Calu3 (cell line): ENCODE measurements at places on chromosomes 12 and 14.

DNA sequence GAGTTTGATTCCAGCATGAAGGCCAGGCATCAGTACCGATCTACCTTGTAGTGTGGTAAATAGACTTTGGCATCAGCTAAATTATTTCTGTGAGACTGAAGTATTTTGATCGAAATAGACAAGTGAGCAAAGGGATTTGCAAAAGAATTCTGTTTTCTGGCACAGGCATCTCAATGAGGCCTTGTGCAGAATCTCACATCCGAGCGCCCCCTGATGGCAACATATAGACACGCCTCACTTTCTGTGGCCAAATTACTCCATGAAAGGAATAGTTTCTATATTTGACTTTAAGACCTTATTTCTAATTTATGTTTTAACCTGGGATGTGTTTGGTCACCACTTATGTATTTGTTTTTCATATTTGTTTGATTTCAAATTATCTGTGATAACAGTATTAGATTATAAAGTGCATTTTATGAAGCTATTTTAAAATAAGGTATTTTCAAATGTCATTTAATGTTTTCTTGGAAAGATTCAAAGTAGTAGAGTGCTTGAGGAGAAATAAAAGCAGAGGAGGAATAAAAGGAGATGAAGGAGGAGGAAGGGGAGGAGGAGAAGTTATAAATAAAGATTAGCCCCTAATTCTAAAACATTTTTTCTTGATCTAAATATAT lies 731.9 kb downstream of the NRXN3 start:
- DNase-seq = peak; percentile 49

DNA sequence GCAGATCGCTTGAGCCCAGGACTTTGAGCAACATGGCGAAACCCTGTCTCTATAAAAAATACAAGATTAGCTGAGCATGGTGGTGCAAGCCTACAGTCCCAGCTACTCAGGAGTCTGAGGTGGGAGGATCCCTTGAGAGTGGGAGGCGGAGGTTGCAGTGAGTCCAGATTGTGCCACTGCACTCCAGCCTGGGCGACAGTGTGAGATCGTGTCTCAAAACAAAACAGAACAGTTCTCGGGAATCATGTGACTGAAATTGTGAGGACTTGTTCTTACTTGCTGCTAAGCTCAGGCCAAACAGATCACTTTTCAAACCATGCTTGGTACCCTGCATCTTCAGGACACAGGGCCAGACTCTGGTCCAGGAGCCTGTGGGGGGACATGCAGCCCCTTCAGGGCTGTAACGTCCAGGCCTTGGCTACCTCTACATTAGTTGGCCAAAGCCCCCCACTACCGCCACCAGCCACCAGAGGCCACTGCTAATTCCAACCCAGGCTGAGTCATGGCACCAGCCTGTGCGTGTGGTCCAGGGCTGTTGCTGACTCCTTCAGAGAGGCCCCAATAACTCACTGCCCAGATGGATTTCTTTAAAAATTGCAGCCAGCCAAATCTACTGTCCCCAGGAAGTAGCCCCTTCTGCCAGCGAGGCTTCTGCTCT lies 33.4 kb upstream of the SYNDIG1L start:
- peak; percentile 64 for DNase-seq

- DNase-seq = no peak
These were observed 75.7 kb downstream of the TSPAN9 start for GRCh38 chr12:3152892-3153291.

DNA sequence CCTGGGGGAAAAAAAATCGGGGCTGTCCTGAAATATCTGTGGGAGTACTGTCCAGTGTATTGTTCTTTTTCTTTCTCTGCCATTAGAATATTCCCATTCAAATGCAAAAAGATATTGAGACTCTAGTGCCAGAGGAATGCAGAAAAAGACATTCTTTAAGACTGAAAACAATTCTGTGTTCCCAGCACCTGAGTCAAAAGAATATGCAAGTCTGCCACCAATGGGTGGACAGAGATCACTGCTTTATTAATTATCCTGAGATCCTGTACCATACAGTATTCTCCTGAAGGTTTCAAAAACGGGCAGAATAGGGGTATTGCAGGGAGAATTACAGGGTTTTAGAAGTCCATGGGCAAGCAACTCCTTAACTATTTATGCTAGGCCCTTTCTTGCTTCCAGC lies 361.8 kb downstream of the C12orf50 start:
- DNase-seq = peak; percentile 30

DNA sequence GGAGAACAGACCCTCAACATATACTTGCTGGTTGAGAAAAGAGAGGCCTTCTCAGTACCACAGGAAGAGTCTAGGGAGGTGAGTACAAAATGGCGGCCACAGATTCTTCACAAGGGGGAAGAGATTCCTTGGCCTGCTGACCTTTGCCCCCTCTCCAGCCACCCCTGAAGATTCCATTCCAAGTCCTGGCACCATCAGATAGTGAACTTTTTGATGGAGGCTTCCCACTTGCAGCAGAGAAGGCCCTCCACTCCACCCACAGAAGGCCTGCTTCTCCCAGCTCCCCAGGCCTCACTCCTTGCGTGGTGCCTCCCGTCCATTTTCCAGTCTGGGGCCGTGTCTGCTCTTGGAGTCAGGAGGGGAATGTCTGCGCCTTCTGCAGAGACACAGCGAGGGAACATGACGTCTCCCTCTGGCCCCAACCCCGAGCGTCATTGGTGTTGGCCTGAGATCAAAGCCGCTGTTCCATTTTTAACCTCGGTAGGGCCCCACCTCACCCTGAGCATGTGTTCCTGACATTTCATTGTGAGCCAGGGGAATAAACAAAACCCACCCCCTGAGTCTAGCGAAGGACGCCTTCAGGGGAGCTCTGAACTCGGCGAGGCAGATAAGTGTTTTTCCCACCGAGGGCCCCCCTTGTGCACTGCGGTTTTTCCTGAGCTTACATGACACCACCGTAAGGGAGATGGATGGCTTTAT lies 268.7 kb upstream of the TBX3 start:
- DNase-seq = no peak

DNA sequence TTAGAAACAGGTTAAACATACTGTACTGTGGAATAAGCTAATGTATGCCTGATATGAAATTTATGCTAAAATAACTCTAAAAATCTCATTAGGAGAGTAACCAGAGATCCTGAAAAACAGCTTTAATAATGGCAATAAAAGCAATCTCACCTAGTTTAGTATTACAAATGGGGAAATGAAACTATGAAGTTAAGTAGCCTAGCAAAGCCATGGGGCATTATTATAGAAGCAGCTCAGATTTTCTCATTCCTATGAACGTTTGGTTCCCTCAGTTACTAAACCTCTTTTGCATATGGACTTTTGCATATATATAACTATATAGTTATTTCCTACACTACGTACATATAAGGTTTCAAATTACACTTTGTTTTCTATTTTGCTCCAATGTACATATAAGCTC lies 25.0 kb upstream of the APPL2 start:
- DNase-seq = no peak

DNA sequence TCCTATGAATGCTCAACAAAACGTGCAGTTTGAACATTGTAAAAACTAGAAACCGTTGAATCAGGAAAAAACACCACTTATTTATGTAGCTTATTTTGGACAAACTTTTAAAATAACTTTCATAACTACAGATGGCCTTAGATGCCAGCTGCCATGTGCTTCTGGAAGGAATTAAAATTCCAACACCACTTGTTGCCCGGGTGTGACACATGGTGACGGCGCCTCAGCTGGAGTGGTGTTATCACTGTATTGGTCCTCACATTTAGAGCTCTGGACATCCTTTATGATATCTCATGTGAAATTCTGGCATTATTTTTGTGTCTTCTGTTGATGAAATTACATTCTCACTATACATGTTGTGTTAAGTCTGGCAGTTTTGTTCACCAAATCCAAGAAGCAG lies 211.0 kb downstream of the IPO8 start:
- no peak for DNase-seq

- DNase-seq = no peak
These were observed 2.4 kb downstream of the VSX2 start for GRCh38 chr14:74241652-74242017.

- peak; percentile 68 for DNase-seq
These were observed 15.3 kb upstream of the SPIC start for GRCh38 chr12:101459642-101460346.

- DNase-seq = peak; percentile 30
These were observed 106.2 kb upstream of the NAV3 start for GRCh38 chr12:77724367-77724957.

- DNase-seq = peak; percentile 6
These were observed 563 bp upstream of the STXBP6 start for GRCh38 chr14:25050269-25051150.

GRCh38 chr12:26062566-26062965 lies 62.3 kb downstream of the BHLHE41 start:
- DNase-seq = no peak

- DNase-seq = no peak
These were observed 96.4 kb downstream of the HECTD4 start for GRCh38 chr12:112285600-112286401.

DNA sequence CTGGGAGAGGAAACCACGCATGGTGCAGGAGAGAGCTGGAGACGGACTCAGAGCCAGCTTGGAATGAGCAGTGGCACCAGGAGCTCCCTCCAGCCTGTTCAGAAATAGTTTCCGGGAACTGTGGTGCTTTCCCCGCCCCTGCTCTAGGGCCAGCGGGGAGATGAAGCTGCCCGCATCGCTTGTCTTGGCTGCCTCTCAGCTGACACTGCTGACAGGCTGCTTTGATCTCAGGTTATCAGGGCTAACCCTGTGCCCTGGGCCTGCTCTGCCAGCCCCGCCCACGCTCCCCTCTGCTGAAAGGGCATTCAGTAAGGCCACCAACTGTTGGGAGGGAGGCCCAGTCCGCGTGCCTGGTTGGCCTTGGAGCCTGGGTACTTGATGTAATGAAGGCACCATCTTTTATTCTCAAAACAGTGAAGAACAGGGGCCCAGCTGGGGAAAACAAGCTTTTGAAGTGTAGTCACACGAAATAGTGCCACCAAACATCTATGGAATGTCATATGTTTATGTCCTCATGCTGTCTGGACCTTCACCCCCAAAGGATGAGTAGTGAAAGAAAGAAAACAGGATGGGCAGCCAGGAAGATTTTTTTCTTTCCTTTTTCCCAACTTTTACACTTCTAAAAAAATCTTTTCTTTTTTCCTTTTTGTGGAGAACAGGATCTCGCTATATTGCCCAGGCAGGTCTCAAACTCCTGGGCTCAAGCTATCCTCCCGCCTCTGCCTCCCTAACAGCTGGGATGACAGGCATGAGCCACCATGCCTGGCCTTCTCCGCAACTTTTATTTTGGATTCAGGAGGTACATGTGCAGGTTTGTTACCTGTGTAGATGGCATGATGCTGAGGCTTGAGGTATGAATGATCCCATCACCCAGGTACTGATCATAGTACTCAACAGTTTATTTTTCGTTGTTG lies 115.9 kb upstream of the TBX3 start:
- no peak for DNase-seq

GRCh38 chr14:25485381-25485780 lies 435.4 kb upstream of the STXBP6 start:
- no peak for DNase-seq

DNA sequence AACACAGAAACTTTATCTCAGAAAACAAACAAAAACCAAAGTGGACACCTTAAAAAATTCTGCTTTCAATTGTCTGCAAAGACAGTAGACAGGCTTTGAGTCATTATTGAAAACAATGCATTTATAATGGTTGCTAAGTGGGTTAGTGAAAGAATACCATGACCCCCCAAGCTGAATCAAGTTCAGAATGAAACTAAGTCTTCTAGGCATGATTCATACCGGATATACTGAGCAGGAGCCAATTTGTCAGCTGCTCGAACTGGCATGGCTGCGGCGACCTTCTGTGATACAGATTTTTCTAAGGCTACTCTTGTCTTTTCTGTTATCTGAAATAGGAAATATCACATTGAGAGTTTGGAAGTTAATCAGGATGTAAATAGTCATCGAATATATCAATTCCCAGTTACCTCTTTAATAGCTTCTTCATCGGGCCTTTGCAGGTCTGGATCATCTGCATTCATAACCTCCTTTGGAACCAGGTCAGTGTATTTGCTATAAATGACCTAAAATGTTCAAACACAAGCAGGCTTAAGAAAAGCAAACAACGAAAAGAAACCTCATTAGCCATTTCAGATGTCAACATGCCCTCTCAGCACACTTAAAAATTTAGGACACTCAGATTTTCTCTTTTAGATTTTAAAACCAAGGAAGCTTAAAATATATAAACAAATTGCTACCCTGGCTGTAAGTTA lies 22.3 kb downstream of the SNW1 start:
- no peak for DNase-seq

DNA sequence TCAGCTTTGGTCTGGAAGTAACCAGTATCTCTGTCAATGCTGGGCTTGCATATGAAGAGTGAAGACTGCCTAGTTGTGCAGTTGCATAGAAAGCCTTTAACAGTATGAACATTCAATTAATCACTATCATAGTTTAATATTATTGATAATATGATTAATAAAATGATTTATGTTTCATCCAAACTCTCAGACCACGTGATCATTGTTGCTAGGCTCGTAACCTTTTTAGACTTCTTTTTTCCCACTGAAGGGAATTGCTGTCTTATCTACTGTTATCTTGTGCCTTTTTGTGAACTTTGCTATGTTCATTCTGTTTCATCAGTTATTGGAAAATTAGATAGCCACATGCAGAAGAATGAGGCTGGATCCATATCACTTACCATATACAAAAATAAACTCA lies 536.4 kb upstream of the NOVA1 start:
- no peak for DNase-seq

GRCh38 chr14:100063314-100063941 lies 1.8 kb upstream of the EVL start:
- DNase-seq = no peak

- no peak for DNase-seq
These were observed 116.6 kb upstream of the RTL1 start for GRCh38 chr14:101019990-101020710.

- DNase-seq = no peak
These were observed 210.8 kb downstream of the CNTN1 start for GRCh38 chr12:40903040-40903439.

- peak; percentile 36 for DNase-seq
These were observed 48.8 kb downstream of the NINJ2 start for GRCh38 chr12:614411-614970.

DNA sequence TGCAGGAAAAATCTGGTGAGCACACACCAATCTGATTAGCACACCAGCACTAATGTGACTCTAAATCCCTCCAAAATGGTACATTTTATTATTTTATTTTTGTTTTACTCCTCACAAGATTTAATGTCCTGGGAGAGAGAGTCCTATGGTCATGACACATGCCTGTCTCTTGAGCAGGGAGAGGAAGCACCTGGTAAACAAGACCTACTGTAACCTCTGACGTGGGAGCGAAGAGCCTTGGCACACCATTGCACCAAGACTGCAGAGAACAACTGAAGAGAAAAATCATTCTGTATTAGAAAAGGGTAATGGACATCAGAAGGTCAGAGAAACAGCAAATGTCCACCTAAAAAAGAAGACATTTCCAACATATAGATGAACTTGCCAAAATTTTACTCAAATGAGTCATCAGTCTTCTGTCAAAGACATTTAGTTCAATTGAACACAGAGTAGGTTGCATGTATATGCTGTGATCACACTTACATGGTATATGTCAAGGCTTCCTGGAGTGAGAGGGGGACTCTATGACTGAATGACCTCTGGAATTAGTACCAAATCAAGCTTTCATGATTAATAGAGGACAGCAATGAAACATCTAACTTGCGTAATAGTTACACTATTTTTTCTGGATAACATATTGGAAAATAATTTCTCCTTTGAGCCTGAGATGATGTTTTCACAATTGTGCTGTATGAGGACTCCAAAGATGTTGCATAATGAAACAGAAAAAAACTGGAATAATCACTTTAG lies 186.9 kb upstream of the FLRT2 start:
- no peak for DNase-seq
